ENCODE measurements at places on chromosomes 6 and 20. TPM values are rescaled to one million over a fixed set of nuclear protein-coding genes. Genes with fewer than 3 reads are reported as not detected.
A peak's percentile ranks its signal among the peaks of the same experiment; 100 is the strongest.

DNA sequence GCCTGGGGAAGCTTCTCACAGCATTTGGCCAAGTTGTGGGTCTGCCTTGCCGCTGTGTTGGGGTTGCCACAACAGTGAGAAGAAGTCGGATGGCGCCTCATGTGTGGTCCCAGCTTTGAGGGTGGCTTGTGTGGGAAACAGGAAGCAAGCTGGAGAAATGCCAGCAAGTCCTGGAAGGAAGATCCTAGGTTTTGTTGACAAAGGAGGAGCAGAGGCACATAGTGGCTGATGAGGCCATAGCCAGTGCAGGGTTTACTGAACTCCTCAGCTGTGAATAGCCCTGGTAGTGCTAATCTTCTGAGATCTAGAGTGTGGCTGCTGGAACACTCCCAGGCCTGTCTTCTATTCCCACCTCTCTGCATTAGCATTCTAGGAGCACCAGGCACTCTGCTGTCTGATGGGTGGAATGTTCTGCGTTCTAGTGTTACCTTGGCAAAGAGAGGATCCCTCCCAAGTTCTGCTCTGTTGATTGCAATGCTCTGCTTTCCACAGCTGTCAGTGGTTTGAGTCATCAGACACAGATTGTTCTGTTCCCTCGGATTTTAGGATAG lies 25.2 kb downstream of the SNPH start:
- DNase-seq = peak; percentile 42

- DNase-seq = no peak
These were observed 69.9 kb upstream of the PDE10A start for GRCh38 chr6:165732696-165733488.

ZNF165 gene
- 2.1 TPM for polyA plus RNA-seq

DNA sequence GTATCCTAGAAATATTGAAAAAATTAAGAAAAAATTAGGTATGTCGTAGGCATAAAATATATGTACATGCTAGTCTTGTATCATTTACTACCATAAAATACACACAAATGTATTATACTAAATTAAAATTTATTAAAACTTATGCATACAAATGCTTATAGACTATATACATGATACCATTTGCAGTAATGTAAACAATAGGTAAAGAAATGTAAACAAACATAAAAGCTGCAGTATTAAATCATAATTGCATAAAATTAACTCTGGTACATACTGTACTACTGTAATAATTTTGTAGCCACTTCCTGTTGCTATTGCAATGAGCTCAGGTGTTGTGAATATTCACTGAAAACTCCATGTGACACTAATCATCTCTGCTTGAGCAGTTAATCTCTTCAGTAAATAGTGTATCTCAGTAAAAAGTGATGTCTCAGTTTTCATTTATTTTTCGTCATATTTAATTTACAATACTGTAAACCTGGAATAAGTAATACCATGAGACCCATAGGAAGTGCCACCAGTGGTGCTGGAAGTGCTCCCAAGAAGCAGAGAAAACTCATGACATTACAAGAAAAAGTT lies 29.3 kb downstream of the RALGAPB start:
- DNase-seq = no peak

DNA sequence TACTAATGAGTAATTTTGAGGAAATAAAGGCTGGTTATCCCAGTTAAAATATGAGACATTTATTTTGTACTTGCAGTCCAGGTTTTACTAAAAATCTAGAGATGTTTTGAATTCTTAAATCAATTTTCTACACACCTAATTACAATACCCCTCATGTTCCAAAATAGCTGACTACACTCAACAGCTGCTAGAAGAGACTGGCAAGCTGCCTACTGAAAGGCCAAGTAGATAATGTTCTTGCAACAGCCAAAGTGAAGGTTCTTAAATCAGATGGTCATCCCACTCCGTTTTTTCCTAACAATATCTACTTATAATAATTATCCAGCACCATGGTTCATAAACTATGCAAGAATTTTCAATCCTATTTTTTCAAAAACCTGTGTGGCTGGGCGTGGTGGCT lies 69.0 kb downstream of the DTNBP1 start:
- DNase-seq = peak; percentile 79

DNA sequence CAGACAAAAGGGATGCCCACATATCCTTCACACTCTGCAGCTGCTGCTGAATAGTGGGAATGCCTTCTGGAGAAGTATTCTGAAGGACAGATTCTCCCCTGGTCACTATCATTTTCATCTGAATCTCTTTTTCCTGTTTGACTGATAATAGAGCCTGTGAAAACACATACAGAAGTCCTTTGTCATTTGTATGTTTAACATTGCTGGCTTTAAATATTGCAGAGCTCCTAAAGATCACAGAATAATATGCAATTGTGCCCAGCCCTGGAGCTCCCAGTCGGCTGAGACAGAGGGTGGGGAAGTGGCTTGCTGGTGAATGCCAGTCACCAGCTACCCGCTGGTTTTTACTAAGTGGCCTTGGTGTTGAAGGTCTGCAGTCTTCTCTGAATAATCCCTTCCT lies 272.3 kb downstream of the SYNE1 start:
- DNase-seq = no peak

- peak; percentile 10 for DNase-seq
These were observed 936 bp upstream of the TMX4 start for GRCh38 chr20:8020314-8021079.

DNA sequence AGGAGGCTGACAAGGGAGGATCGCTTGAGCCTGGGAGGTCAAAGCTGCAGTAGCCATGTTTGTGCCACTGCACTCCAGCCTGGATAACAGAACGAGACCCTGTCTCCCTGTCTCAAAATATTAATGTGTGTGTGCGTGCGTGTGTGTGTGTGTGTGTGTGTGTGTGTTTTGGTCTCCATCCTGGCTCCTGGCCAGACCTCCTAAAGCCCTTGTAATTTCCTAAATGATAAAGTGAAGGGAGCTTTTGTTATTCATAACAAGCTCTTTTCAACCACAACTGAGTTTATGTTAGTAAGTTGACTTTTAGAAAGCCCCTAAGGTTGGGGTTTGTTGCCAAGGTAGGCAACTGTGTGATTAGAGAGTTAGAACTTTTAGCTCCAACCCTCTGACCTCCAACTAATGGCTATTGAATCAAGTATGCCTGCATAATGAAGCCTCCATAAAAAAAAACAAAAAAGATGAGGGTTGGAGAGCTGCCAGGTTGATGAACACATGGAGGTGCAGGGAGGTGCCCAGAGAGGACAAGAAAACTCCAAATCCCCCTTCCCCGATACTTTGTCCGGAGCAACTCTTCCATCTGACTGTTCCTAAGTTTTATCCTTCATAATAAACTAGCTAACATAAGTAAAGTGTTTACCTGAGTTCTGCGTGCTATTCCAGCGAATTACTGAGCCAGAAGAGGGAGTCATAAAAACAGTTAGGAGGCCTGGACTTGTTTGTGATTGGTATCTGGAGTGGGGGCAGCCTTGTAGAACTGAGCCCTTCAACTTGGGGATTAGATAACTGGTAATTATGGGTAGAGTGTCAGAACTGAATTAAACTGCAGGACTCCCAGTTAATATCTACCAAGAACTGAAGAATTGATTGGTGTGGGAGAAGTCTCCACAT lies 5.3 kb upstream of the AIF1 start:
- DNase-seq = peak; percentile 40

DNA sequence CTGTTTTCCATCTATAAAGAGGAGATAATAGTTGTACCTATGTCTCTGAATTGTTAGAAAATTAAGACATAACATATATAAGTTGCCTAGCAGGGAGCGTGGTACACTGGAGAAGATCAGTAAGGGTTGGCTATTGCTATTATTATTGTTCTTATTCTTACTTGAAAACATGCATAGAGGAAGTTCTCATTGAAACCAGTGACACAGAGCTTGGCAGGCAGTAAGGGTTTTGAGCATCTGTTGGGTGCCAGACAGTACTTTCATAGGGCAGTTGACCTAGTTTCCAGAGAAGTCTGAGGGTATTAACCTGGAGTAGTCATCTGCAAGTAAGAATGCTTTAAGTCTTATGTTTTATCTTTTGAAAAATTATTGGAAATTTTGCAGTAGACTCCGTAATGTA lies 13.3 kb upstream of the SGK1 start:
- DNase-seq = no peak

DNA sequence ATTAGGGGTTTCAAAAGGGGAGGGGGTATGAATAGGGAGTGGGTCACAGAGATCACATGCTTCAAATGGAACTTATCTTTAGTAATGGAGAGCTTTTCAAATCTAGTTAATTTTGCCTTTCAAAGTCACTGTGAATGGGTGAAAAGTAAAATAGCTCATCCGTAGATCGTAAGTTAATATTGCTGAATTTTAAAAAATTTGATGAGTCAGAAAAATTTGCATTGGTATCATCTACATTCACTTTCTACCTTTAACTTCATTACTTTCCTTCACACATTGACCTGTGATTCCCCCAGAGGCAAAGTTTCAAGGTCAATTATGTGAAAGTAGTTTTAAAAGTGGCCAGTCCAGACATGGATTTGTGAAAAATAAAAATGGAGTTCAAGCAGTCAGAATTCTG lies 139.0 kb upstream of the SLC35B3 start:
- DNase-seq = no peak

HLA-DRB1 gene
- 479 TPM for polyA plus RNA-seq

DNA sequence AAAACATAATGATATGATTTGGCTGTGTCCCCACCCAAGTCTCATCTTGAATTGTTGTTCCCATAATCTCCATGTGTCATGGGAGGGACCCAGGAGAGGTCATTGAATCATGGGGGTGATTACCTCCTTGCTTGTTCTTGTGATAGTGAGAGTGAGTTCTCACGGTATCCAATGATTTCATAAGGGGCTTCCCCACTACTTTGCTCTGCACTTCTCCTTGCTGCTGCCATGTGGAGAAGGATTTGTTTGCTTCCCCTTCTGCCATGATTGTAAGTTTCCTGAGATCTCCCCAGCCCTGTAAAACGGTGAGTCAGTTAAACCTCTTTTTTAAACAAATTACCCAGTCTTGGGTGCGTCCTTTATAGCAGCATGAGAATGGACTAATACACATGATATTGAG lies 156.8 kb upstream of the PLCB4 start:
- DNase-seq = no peak

- peak; percentile 52 for DNase-seq
These were observed 85.3 kb downstream of the MYLK4 start for GRCh38 chr6:2665146-2666070.

DPPA5 gene
- not detected for polyA plus RNA-seq

DNA sequence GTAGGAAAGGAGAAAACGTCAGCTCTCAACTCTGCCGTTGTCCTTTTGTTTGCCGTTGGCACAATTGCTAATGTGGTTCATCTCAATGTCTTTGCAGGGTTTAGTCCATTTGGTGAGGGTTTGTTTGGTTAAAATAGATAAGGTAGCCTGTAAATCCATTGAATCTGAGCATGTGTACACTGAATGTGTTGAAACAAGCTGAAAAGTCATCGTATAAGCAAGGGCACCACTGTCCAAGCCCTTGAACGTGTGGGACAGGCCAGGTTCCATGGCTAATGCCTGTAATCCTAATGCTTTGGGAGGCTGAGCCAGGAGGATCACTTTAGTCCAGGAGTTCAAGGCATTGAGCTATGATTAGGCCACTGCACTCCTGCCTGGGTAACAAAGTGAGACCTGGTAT lies 224.7 kb upstream of the PLCB4 start:
- DNase-seq = no peak

SAMD10 gene
- polyA plus RNA-seq = 6.8 TPM

HLA-F gene
- 205 TPM for polyA plus RNA-seq

- DNase-seq = no peak
These were observed 67.7 kb upstream of the GCM1 start for GRCh38 chr6:53216301-53216700.

DNA sequence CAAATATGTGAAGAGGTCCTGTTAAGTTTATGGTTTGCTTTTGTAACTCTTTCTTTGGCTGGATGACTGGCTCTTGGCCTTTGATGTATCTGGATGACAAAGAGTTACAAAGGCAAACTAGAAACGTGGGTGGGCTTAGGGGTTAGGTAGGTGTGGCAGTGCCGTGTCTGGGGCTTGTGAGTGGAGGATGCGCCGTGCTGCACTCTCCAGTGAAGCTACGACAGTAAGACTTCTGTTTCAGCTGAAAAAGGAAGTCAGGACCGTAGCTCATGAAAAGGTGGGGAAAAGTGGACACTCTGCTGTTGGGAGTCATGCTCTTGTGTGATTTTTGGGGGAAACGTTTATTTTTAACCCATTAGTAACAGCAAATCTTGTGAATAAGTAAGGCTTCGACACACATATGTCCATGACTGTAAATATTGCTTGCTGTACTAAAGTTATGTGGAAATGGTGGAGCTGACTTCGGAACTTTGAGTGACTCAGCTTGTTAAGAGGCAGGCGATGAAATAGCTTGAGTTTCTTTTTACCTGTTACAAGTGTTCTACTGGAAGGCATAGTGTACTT lies 45.6 kb downstream of the DUSP22 start:
- peak; percentile 36 for DNase-seq

GRCh38 chr6:152240436-152240835 lies 396.7 kb downstream of the SYNE1 start:
- DNase-seq = no peak

DNA sequence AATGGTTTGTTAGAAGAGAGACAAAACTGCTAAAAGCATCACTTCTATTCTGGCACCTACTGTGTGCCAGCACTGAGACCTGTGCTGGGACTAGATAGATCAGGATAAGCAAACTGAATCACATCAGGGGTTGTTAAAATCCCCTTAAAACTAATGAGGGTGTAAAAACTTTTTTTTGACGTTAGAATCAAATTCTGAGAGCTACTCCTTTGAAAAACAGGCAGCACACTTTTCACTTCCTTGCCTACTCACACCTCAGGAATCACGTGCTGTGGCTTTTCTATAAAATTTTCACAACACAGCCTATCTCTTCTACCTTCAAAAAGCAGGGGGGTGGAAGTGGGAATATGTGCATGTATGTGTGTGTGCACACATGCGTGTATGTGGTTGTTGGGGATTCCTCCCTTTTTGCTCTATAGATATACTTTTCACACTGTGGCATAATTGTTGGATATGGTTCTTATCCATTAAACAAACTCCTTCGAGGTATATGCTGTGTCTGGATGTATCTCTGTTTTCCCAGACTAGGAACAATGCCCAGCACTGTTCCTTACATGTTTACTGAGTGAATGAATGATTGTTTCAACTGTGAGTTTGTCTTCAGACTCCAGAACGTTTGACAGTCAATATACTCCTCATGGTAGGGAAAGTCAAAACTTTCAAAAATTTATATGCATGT lies 105.4 kb downstream of the FYN start:
- no peak for DNase-seq

DNA sequence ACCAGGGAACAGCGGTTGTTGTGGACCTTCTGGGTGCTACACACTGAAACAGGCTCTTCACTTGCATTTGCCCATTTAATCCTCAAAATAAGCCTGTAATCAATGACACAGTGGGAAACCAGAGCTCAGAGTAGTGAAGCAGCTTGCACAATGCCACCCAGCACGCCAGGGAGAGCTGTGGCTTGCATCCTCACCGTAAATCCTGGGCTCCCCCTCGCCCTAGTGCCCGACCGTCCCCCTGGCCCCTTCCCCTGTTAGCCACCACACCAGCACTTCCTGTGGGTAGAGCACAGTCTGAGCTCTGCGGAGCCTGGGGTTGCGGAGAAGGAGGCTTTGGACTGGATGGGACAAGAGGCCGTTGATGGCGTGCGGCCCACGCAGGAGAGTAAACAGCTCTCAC lies 14.5 kb downstream of the VSTM2L start:
- no peak for DNase-seq

GRCh38 chr6:13303668-13304017 lies 24.7 kb downstream of the TBC1D7 start:
- peak; percentile 95 for DNase-seq
